ENCODE measurements at places on chromosomes 7 and 10. TPM values are rescaled to one million over a fixed set of nuclear protein-coding genes. Genes with fewer than 3 reads are reported as not detected.

DNA sequence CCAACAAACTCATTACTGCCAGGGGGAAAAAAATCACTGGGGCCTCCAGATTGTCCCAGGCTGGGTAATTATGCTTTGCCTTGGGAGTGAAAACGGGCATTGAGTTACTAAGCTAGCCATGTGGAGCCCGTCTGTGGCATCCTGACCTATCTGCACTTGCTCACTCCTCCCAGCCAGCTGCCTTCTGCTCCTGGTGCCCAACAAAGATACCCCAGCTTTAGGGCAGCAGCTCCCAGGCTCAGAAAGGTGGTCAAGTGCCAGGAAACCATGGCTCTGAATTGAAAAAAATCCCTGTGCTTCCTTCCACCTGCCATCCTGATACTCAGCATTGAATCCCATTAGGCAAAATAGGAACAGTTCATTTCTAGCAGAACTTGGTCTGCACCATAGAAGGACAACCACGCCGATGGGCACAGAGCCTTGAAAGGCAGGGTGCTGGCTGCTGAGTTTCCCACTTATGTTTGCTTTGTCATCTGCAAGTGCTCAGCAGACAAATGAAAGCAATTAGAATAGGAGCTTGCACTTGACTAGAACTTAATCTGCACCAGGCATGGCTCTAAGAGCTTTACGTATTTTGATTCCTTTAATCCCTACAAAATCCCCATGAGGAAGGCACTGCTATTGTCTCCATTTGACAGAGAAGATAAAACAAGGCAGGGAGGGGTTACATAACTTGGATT, 42.8 kb downstream of the HSPA12A start:
- no peak for DNase-seq

DNA sequence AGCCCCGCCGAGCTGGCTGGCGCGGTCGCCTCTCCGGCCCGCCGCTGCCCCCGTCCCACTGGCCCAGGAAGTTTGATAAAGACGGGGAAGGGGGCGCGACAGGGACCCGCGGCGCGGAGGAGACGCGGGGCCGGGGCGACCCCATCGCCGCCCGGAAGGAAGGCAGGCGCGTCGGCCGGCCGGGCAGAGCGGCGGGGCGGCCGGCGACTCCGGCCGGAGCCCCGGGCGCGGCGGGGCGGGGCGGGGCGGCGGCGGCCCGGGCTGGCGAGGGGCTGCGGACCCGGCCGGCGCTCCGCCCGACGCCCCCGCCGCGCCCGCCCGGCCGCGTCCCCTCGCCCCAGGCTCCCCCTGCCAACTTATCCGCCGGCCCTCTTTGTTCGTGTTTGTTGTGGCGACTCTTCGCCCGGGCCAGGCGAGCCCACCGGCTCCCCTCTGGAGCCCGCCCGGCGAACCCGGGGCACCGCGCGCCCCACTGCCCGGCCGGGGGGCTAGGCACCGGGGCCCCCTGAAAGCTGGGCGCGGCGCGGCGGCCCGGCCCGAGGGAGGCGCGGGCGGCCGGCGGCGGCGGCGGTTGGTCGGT, 571 bp downstream of the KDM7A start:
- DNase-seq = no peak

DNA sequence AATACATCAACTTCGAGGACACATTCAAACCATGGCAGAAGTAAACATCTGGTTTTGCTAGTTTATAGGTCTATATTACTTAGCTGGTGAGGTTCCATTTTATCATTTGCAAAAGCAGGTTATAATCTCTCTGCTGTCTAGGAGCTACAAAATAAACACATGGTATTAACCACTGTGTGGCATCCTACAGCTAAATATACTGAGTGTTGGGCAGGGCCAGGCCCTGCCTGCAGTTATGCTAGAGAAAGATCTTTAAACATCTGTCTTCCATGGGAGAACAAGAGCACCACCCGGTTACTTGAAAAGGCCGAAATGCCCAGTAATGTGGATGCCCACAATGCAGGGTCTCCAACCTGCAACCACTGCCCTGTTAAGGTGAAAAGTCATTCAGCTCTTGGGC, 20.6 kb upstream of the FKBP9 start:
- no peak for DNase-seq

- no peak for DNase-seq
Observed at GRCh38 chr10:29106287-29106686, 182.6 kb upstream of the LYZL1 start.

- no peak for DNase-seq
Observed at GRCh38 chr10:70084189-70084588, 31.5 kb downstream of the MACROH2A2 start.

DNA sequence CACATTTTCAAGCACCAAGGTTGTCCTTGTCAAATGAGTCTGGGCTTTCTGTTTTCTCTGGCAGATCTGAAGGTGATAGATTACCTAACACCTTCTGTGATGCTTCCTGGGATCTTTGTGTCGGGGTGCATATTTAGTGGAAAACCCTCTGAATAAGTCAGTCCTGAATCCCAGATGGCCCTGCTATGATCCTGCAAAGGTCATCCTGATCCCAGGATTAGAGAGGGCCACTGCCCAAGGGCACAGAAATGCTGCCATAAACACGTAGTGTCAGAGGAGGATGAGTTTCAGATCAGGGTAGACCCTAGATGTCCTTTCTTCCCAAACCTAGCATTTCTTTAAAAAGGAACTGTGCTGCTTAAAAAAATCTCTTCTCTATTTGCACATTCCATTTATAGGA, 19.0 kb downstream of the AGR2 start:
- DNase-seq = no peak

DNA sequence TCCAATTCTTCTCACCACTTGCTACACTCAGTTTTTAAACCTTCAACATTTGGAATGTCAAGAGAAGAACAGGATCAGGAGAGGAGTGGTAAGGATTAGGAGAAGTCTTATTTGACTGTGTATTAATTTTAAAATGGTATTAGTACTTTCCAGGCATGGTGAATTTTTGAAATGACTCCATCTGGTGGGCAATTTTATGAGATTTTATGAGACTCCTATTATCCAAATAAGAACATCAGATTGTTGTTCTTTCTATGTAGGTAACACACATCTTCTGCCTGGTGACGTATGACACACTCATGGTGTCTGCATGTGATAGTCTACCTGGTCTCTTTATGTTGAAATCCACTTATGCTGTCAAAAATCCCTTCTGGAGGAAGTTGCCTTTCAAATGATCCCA, 51.0 kb downstream of the SLC13A1 start:
- no peak for DNase-seq

DNA sequence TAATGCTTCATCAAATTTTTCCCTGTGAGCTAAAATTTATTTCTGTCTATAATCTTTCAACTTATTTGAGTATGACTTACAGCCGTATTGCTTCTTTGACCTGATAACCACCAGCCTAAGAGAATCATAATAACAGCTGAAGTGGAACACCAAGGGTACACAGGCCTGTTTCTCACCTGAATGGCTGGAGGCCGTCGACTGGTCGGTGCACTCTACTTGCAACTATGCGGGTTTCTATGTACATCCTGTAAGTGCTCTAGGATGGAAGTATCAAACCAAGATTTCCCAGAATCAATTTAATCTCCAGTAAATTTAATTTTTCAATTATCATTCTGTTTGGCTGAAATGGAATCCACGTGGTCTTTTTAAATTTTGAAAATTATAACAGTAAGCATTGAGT, 504.8 kb upstream of the PHF14 start:
- no peak for DNase-seq

DNA sequence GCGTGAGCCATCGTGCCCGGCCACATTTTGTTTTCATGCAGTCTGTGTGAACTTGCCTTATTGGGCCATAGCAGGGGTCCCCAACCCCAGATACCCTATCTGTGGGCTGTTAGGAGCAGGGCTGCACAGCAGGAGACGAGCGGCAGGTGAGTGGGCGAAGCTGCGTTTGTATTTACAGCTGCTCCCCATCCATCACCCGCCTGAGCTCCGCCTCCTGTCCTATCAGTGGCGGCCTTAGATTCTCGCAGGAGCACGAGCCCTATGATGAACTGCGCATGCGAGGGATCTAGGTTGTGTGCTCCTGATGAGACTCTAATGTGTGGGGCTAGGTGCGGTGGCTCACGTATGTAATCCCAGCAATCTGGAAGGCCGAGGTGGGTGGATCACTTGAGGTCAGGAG, 293.9 kb downstream of the CAMK1D start:
- DNase-seq = no peak

- no peak for DNase-seq
Observed at GRCh38 chr10:94344522-94345122, 18.1 kb downstream of the NOC3L start.

GRCh38 chr10:8670461-8670860, 616.0 kb downstream of the GATA3 start:
- no peak for DNase-seq

GRCh38 chr10:51900180-51900579, 200.8 kb upstream of the CSTF2T start:
- no peak for DNase-seq

PAPOLB gene
- total RNA-seq = 0.26 TPM

DNA sequence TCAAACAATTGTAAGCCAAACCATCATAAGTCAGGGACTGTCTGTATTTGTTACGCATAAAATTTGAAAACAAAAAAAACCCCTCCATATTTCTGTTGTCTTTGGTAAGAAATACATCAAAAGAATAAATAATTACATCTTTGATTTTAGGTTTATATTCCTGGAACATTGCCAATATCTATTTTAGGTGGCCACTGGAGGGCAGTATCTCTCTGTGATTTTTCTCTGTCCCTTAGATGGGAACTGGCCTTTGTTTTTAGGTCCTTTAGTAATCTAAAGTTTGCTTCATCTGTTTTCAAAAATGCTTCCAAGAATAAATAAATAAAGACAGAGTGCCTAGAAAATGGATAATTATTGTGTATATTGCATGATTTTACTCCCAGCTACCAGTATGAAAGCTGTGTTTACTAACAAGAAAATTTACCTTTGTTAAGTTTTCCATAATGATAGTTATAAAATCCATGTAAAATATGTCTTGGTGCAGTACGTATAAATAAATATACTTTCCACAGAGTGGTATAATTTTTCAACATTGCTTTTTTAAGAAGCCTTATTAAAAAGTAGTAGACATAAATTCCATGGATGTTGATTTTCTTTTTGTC, 64.2 kb downstream of the PHYHIPL start:
- DNase-seq = no peak

C10orf62 gene
- 0.42 TPM for total RNA-seq

GRCh38 chr7:116258734-116259133, 48.4 kb downstream of the TES start:
- DNase-seq = no peak

GRCh38 chr7:155192961-155193640, 104.6 kb upstream of the INSIG1 start:
- DNase-seq = no peak

C10orf105 gene
- total RNA-seq = 0.36 TPM

VIPR2 gene
- total RNA-seq = 10.4 TPM

OPN1SW gene
- not detected for total RNA-seq

- DNase-seq = no peak
Observed at GRCh38 chr10:62895063-62895462, 78.9 kb upstream of the EGR2 start.

GRCh38 chr10:31033147-31033546, 1.5 kb upstream of the ZNF438 start:
- DNase-seq = no peak

DNA sequence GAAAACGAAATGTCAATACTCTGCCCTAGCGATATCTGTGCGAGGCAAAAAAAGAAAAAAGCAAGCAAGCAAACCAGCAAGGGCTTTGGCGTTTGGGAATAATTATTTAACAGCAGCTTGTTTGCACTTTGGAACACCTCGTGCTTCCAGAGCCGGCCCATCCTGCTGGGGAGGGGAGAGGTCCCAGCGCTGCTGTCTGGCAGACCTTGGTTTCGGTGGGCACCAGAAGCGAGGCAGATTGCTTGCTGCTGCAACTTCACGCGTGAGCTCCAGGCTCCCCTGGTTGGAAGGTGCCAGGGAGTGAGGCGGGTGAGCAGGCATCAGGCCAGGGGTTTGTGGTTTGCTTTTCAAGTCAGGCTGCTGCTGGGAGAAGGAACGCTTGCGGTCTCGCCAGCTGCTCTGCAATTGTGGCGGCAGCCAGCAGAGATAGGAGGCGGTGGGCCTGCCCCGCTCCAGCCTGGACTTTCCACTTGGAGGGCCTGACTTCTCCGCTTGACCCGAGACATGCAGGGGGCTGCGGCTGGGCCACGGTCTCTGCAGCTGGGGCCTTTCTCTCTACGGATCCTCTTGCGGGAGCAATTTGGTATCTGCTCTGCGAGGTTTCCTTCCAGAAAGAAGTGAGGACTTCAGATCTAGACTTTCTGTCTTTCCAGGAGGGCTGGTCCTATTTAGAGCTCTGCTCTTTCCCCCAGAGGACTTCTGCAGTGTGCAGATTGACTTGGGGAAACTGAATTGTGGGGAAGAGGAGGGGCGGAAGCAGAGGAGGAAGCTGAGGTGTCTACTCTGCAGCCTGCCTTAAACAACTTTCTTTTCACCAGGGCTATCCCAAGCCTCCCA, 131.4 kb downstream of the PRPF18 start:
- DNase-seq = peak; percentile 90

GRCh38 chr10:659688-660141, 29.8 kb downstream of the DIP2C start:
- no peak for DNase-seq

HMX3 gene
- total RNA-seq = not detected

- no peak for DNase-seq
Observed at GRCh38 chr10:1022413-1022812, 3.2 kb downstream of the IDI2 start.

DNA sequence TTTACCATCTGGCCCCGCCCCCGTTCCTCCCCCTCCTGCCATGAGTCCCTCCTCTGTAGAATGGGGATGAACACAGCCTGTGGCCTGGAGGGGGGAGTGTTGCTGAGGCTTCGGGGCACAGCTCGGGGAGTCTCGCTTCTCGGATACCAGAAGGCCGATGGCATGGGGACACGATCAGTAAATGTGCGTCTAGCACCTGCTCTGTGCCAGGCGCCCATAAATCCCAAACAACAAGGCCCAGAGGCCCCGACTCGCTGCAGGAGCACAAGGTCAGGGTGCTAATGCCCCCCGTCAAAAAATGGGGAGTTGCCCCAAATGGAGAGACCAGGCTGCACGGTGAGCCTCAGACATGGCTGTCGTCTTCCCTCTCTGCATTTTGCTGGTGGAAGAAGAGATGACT, 40.7 kb downstream of the JAKMIP3 start:
- DNase-seq = peak; percentile 67

DYDC2 gene
- not detected for total RNA-seq

GRCh38 chr10:58950618-58951017, 225.8 kb upstream of the PHYHIPL start:
- no peak for DNase-seq

DNA sequence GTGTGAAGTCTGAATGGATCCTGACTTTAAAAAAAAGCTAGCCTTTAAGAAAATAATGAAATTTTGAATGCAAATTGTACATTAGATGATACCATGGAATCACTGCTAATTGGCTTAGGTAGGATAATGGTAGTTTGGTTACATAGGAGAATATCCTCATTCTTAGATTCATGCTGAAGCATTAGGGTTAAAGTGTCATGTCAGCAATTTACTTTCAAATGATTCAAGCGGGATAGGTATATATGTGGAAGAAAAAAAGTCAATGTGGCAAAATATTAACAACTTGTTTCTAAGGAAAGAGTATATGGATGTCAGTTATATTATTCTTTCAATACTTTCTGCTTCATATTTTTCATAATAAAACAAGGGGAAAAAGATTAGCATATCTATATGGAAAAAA, 7.5 kb downstream of the HIBADH start:
- no peak for DNase-seq

All from aorta (tissue), 5 donors.